SJCRH30 (cell line): ENCODE measurements at places on chromosomes 13 and 19. TPM values are rescaled to one million over a fixed set of nuclear protein-coding genes. Genes with fewer than 3 reads are reported as not detected.

DNA sequence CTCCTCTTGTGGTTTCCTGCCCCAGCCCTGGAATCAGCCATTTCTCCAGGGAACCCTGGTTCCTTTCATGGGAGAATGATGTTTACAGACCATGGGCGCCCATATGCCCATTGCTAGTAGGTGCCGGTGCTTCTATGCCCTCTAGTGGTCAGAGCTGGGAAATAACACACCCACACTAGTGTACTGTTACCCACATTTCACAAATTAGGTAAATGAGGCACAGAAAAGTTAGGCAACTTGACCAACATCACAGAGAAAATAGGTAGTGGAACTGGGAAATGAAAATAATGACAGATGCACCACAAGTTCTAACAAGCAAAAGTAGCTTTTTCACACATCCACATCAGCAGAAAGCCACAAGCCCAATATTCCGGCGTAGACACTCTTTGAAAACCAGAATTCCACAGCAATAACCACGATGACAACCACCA is 1.3 kb upstream of the CEACAM3 start:
- H3K27ac ChIP-seq = no peak overlapping the region
- DNase-seq = peak; percentile 80
- H3K4me1 ChIP-seq = no peaks in the 10 kb centered on the region
- peaks cover 18% of the 10 kb centered on the region for H3K27me3 ChIP-seq

CEACAM16 gene
- 0.18 and 0.73 TPM in 2 replicates for total RNA-seq

C1QTNF9B gene
- total RNA-seq = not detected in 2 replicates

- no peaks in the 10 kb centered on the region for H3K4me1 ChIP-seq
- no peak overlapping the region for H3K4me3 ChIP-seq
- no peak overlapping the region for H3K27ac ChIP-seq
- no peak for DNase-seq
These were observed 2.6 kb upstream of the PSG11 start for GRCh38 chr19:43028866-43029265.

CAMSAP3 gene
- 0.04 and 0.10 TPM in 2 replicates for total RNA-seq

DNA sequence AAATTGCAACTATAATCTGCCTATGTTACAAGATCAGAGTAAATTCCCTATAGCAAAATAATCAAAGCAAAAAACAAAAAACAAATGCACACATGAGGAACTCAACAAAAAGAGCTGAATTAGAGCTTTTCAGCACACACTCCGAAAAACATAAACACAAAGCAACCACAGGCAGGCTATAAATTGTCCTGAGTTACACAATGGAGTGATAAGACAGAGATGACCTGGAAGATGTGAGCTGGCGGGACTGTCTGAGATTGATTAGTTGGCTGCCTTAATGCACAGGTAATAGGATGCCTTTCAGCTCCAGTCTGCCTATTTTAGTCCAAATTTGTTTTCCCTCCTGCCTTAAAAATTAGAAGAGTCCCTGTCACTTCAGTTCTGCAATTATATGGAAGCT is 159.0 kb upstream of the FNDC3A start:
- no peaks in the 10 kb centered on the region for H3K36me3 ChIP-seq
- H3K4me3 ChIP-seq = no peak overlapping the region
- no peaks in the 10 kb centered on the region for H3K27me3 ChIP-seq
- H3K4me1 ChIP-seq = peaks cover 13% of the 10 kb centered on the region

ZNF493 gene
- total RNA-seq = 18.5 and 25.3 TPM in 2 replicates

- no peaks in the 10 kb centered on the region for H3K27me3 ChIP-seq
- no peaks in the 10 kb centered on the region for H3K36me3 ChIP-seq
- peak overlapping the region; percentile 62 for H3K27ac ChIP-seq
- peak; percentile 97 for DNase-seq
- H3K4me1 ChIP-seq = peaks cover 22% of the 10 kb centered on the region
- H3K4me3 ChIP-seq = no peak overlapping the region
These were observed 34.2 kb downstream of the THSD1 start for GRCh38 chr13:52371736-52372247.

GRCh38 chr13:100392709-100393630 is 195.6 kb downstream of the GGACT start:
- no peak overlapping the region for H3K4me3 ChIP-seq
- peaks cover 35% of the 10 kb centered on the region for H3K4me1 ChIP-seq
- no peaks in the 10 kb centered on the region for H3K36me3 ChIP-seq
- DNase-seq = peak; percentile 90

- no peak for DNase-seq
- H3K27me3 ChIP-seq = no peaks in the 10 kb centered on the region
- H3K4me1 ChIP-seq = peaks cover 18% of the 10 kb centered on the region
- no peaks in the 10 kb centered on the region for H3K36me3 ChIP-seq
- no peak overlapping the region for H3K4me3 ChIP-seq
- H3K27ac ChIP-seq = no peak overlapping the region
These were observed 291.8 kb downstream of the TSHZ3 start for GRCh38 chr19:31057476-31057875.

- H3K27ac ChIP-seq = peak overlapping the region; percentile 41
- H3K4me1 ChIP-seq = peaks cover 31% of the 10 kb centered on the region
- peaks cover 4% of the 10 kb centered on the region; the same call in 1 of the 2 replicates for H3K36me3 ChIP-seq
- H3K27me3 ChIP-seq = no peaks in the 10 kb centered on the region
- H3K4me3 ChIP-seq = no peak overlapping the region
- no peak for DNase-seq
These were observed 4.6 kb downstream of the IRF2BP1 start for GRCh38 chr19:45881082-45881908.

GRCh38 chr13:32257649-32258048 is 57.5 kb downstream of the ZAR1L start:
- peaks cover 24% of the 10 kb centered on the region for H3K4me1 ChIP-seq
- H3K27me3 ChIP-seq = no peaks in the 10 kb centered on the region
- no peaks in the 10 kb centered on the region for H3K36me3 ChIP-seq
- DNase-seq = no peak

DNA sequence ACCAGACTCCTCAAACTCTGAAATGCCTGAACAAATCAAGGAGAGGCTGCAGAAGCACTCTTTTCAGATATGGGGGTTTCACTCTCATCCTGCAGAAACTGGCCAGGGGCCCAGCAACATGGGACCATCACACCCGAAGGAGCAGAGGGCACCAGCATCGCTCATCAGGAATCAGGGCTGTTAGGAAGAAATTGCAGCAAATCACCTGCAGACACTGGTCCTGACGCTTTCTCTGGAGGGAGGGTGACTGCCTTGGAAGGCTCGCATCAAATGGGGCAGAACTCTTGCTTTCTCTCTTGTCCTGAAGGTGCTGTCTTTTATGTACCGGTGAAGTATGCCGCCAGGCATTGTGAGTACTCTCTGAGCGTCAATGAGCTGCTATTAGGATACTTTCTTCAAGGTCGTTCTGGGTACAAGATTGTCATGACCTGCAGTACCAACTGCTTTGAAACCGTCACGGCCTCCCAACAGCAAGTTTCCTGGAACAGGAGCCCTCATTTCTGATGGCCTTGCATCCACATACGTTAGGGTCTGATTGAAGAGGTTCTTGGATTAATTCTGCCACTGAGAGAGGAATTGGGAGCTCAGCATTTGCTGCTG is 155.7 kb upstream of the SOX1 start:
- no peak overlapping the region for H3K27ac ChIP-seq
- H3K4me3 ChIP-seq = no peak overlapping the region
- no peaks in the 10 kb centered on the region for H3K36me3 ChIP-seq
- H3K4me1 ChIP-seq = no peaks in the 10 kb centered on the region

- no peaks in the 10 kb centered on the region for H3K36me3 ChIP-seq
- no peak overlapping the region for H3K4me3 ChIP-seq
- no peaks in the 10 kb centered on the region for H3K27me3 ChIP-seq
- no peak for DNase-seq
- no peak overlapping the region for H3K27ac ChIP-seq
These were observed 644.9 kb upstream of the PCDH20 start for GRCh38 chr13:62060570-62060969.

GRCh38 chr19:51433043-51433442 is 15.6 kb upstream of the SIGLEC10 start:
- H3K36me3 ChIP-seq = no peaks in the 10 kb centered on the region
- DNase-seq = no peak
- H3K27ac ChIP-seq = no peak overlapping the region
- H3K4me3 ChIP-seq = no peak overlapping the region
- H3K4me1 ChIP-seq = no peaks in the 10 kb centered on the region
- no peaks in the 10 kb centered on the region for H3K27me3 ChIP-seq

ZNF442 gene
- total RNA-seq = 4.7 and 5.4 TPM in 2 replicates

DNA sequence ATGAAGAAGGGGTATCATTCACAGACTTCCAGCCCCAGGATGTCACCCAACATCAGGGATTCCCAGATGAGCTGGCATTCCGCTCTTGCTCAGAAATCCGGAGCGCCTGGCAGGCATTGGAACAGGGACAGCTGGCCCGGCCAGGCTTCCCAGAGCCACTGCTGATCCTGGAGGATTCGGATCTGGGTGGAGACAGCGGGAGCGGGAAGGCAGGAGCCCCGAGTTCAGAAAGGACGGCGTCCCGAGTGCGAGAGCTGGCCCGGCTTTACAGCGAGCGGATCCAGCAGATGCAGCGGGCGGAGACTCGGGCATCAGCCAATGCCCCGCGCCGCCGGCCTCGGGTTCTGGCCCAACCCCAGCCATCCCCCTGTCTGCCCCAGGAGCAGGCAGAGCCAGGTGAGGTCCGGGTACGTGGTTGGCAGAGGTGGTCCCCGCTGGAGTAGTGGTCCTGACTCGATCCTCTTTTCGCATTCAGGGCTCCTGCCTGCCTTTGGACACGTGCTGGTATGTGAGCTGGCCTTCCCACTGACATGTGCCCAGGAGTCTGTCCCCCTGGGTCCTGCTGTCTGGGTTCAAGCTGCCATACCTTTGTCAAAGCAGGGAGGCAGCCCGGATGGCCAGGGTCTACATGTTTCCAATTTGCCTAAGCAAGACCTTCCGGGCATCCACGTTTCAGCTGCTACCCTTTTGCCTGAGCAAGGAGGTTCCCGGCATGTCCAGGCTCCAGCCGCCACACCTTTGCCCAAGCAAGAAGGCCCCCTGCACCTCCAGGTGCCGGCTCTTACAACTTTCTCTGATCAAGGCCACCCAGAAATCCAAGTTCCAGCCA is 11.0 kb downstream of the PLEKHG2 start:
- H3K27ac ChIP-seq = no peak overlapping the region
- H3K36me3 ChIP-seq = peaks cover 45% of the 10 kb centered on the region
- no peaks in the 10 kb centered on the region for H3K27me3 ChIP-seq
- no peak for DNase-seq

GRCh38 chr13:60282708-60283107 is 114.3 kb upstream of the TDRD3 start:
- H3K27ac ChIP-seq = no peak overlapping the region
- H3K4me3 ChIP-seq = no peak overlapping the region

GRCh38 chr13:27524981-27525975 is 74.9 kb upstream of the MTIF3 start:
- DNase-seq = no peak
- peaks cover 14% of the 10 kb centered on the region; the same call in 1 of the 2 replicates for H3K27me3 ChIP-seq
- H3K27ac ChIP-seq = no peak overlapping the region
- no peaks in the 10 kb centered on the region for H3K36me3 ChIP-seq

GRCh38 chr13:45799451-45799850 is 52.1 kb downstream of the SIAH3 start:
- no peaks in the 10 kb centered on the region for H3K36me3 ChIP-seq
- no peaks in the 10 kb centered on the region for H3K27me3 ChIP-seq
- no peak overlapping the region for H3K4me3 ChIP-seq
- H3K27ac ChIP-seq = no peak overlapping the region
- no peak for DNase-seq

FPR3 gene
- total RNA-seq = not detected in 2 replicates

DNA sequence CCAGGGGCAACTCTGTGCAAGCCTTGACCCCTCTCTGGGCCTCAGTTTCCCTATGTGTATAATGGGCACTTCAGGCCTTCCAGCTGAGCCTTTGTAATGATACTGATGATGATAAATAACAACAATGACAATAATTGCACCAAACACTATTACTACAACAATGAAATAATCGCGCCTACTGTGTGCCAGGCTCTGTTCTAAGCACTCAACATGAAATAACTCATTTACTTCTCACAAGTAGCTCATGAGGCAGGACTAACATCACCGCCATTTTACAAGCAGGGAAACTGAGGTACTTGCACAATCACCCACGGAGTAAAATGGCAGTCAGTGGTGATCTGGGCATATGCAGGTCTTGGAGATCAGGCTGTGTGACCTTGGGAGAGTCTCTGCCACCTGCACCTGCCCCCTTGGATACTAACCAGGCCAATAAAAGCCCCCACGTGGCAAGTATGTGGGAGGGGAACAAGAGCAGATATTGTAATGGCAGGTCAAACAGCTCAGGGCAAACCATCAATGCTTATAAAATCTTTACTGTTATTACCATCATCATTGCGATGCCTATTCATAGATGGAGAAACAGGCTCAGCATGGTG is 540 bp upstream of the ANGPTL8 start:
- no peak for DNase-seq
- no peak overlapping the region for H3K27ac ChIP-seq
- H3K4me1 ChIP-seq = no peaks in the 10 kb centered on the region
- H3K36me3 ChIP-seq = peaks cover 2% of the 10 kb centered on the region; the same call in 1 of the 2 replicates

ATXN8OS gene
- not detected in 2 replicates for total RNA-seq

DNA sequence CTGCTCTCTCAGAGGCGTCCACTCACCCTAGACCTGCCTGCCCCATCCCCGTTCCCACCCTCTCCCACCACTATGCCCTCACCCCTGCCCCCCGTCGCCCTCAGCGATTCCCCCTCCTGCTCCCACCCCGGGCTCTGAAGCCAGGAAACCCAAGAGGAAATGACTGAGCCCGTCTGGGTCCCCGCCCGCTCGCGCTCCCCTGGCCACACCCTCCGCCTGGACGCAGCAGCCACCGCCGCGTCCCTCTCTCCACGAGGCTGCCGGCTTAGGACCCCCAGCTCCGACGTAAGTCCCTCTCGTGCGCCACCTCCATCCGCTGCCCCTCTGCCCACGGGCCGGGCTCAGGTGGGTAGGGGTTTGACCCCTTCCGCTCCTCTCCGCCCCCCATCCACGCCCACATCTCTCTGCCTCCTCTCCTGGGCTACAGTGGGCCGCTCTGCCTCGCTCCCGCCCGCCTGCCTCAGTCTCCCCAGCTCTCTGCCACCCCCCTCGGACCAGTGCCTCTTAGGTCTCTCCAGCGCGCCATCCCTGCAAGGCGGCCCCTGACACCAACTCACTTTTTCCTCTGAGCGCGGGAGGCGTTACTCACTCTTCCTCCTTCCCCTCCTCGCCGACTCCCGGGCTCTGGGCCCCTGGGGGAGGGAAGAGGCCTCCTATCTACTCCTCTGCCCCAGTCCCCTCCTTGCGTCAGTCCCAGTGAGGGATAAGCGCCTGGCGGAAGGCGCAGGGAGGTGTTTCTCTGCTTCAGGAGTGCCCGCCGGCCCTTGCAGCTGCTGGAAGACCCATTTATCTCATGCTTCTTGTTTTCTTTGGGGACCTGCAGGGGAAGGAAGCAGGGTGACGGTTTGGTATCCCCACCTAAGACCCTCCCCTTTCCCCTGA is at the start of gene FXYD5:
Gene FXYD5 (plus strand): TSS at position 211 of the 882 bp plus-strand sequence. CDS start 816 bp downstream, outside the sequence.
- no peaks in the 10 kb centered on the region for H3K4me1 ChIP-seq
- H3K27ac ChIP-seq = no peak within 1 kb of the TSS
- peaks cover 26% of the 10 kb centered on the region for H3K27me3 ChIP-seq
- no peaks in the 10 kb centered on the region for H3K36me3 ChIP-seq
- H3K4me3 ChIP-seq = peak within 1 kb of the TSS; percentile 47

GRCh38 chr13:44368599-44369368 is 4.8 kb upstream of the SERP2 start:
- H3K4me1 ChIP-seq = no peaks in the 10 kb centered on the region
- no peak for DNase-seq
- no peaks in the 10 kb centered on the region; the same call in none of the 2 replicates for H3K27me3 ChIP-seq
- no peak overlapping the region for H3K27ac ChIP-seq
- no peaks in the 10 kb centered on the region for H3K36me3 ChIP-seq
- no peak overlapping the region for H3K4me3 ChIP-seq

KIR2DL4 gene
- not detected in 2 replicates for total RNA-seq

- no peaks in the 10 kb centered on the region for H3K36me3 ChIP-seq
- H3K27me3 ChIP-seq = no peaks in the 10 kb centered on the region
- no peak overlapping the region for H3K27ac ChIP-seq
- H3K4me3 ChIP-seq = no peak overlapping the region
- H3K4me1 ChIP-seq = no peaks in the 10 kb centered on the region
These were observed 75.1 kb upstream of the TSC22D1 start for GRCh38 chr13:44651209-44651608.
